ENCODE measurements at places on chromosomes 12 and 14. TPM values are rescaled to one million over a fixed set of nuclear protein-coding genes. Genes with fewer than 3 reads are reported as not detected.

DNA sequence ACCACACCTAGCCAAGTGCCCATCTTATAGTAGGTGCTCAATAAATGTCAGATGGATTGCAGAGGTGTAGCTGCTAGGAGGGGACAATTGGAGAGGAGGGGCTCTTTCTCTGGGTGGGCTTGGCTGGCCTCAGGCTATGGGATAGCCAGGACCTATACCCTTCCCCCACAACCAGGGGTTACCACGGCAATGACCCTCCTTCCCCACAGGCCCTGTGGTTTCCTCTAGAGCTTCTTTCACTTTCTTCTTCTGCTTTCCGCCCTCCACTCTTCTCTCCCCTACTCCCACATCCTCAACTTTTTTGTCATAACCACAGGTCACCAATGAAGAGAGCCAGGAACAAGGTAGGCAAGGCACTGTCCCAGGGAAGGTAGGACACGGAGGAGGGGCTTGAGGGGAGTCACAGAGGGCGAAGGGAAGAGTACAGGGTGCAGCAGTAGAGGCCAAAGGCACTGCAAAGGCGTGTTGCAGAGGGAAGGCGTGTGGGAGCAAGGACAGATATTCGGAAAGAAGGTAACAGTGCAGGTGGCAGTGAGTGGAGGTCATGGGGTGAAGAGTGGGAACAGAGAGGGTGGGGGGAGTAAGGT lies 1.9 kb upstream of the ITGB7 start:
- H3K27me3 ChIP-seq: peaks cover 2% of the 10 kb centered on the region
- H3K36me3 ChIP-seq: no peaks in the 10 kb centered on the region
- H3K27ac ChIP-seq: no peak overlapping the region
- DNase-seq: no peak
- H3K4me1 ChIP-seq: peaks cover 8% of the 10 kb centered on the region

DNA sequence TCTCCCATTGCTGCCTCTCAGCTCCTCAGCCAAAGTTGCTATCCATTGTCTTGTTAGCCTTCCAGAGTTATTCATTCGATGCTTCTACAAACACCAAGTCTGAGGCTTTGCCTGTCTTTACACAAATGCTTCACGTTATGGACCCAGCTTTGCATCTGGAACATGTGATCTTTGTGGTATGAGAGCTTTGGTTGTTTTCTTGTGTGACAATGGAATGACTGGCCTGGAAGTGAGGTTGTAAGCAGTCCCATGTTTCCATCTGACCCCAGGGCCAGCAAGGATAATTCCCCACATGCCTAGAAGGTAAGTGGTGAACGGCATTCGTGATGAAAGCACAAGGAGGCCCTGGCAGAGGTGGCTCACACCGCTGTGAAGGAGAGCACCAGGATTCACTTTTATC lies 866.7 kb upstream of the TMEM132C start:
- H3K27ac ChIP-seq: no peak overlapping the region
- H3K27me3 ChIP-seq: no peaks in the 10 kb centered on the region
- no peak overlapping the region for H3K4me3 ChIP-seq
- no peak for DNase-seq
- no peaks in the 10 kb centered on the region for H3K4me1 ChIP-seq

MANSC4 gene
- total RNA-seq: not detected

DNA sequence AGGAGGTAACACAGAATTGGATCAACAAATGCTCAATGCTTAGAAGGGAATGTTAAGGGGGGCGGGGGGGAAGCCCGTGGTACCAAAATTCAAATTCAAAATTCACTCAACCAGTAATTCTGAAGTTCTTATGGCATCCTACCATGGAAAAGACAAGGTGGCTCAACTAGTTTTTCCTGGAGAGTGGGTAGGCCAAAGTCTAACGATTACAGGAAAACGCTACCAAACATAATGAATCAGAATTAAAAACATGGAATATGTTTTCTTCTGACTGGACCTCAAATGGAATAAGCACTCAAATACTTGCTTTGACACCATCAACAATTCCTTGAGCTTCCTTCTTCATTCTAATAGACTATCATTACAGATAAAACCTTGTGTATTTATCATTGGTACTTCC lies 2.3 kb downstream of the NACA start:
- H3K36me3 ChIP-seq: peaks cover 11% of the 10 kb centered on the region
- DNase-seq: no peak
- H3K4me3 ChIP-seq: peak overlapping the region; percentile 77
- H3K27me3 ChIP-seq: peaks cover 2% of the 10 kb centered on the region
- H3K27ac ChIP-seq: no peak overlapping the region
- peaks cover 41% of the 10 kb centered on the region for H3K4me1 ChIP-seq

DRAM1 gene
- total RNA-seq: 0.83 TPM

- no peak overlapping the region for H3K4me3 ChIP-seq
- H3K4me1 ChIP-seq: no peaks in the 10 kb centered on the region
- no peaks in the 10 kb centered on the region for H3K36me3 ChIP-seq
- no peaks in the 10 kb centered on the region for H3K27me3 ChIP-seq
- no peak for DNase-seq
Observed at GRCh38 chr12:127310548-127310947, 956.4 kb upstream of the TMEM132C start.

CD27 gene
- total RNA-seq: not detected

GRCh38 chr12:18430425-18431048 lies 169.2 kb downstream of the PIK3C2G start:
- peak overlapping the region; percentile 34 for H3K4me3 ChIP-seq
- peaks cover 38% of the 10 kb centered on the region for H3K4me1 ChIP-seq
- DNase-seq: peak; percentile 68
- H3K36me3 ChIP-seq: no peaks in the 10 kb centered on the region

FOXN4 gene
- 0.61 TPM for total RNA-seq

KERA gene
- not detected for total RNA-seq

DNA sequence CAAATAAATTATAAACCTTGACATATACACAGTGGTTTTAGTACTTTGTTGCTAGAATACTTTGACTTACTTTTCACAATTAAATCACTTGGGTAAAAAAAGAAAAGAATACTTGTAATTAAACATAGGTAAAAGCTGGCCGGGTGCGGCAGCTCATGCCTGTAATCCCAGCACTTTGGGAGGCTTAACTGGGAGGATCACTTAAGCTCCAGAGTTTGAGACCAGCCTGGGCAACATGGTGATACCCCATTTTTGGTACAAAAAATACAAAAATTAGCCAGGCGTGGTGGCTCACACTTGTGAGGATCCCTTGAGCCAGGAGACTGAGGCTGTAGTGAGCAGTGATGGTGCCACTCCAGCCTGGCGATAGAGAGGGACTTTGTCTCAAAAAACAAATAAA lies 7.8 kb downstream of the STX2 start:
- no peak overlapping the region for H3K27ac ChIP-seq
- no peak for DNase-seq
- H3K36me3 ChIP-seq: no peaks in the 10 kb centered on the region
- H3K4me1 ChIP-seq: peaks cover 36% of the 10 kb centered on the region
- peaks cover 5% of the 10 kb centered on the region for H3K27me3 ChIP-seq

DNA sequence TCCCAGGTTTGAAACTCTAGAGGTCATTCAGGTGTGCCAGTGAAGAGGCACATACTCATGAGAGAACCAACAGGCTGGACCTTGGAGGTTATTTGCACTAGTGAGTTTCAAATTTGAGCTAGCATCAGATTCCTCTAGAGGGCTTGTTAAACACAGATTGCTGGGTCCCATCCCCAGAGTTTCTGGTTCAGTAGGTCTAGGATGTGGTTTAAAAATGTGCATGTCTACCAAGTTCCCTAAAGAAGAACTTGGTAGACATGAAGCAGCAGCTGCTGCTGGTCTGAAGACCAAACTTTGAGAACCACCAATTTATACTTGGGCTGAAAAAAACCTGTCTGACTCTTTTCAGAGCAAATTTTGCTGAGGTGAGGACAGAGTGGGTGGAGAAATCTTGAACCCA lies 61.7 kb downstream of the SUSD6 start:
- peaks cover 65% of the 10 kb centered on the region for H3K4me1 ChIP-seq
- H3K36me3 ChIP-seq: peaks cover 5% of the 10 kb centered on the region
- H3K4me3 ChIP-seq: no peak overlapping the region

CPM gene
- total RNA-seq: not detected

C12orf54 gene
- total RNA-seq: not detected

- no peak overlapping the region for H3K4me3 ChIP-seq
- H3K27ac ChIP-seq: no peak overlapping the region
Observed at GRCh38 chr14:34646570-34647255, 16.8 kb upstream of the SNX6 start.

DNA sequence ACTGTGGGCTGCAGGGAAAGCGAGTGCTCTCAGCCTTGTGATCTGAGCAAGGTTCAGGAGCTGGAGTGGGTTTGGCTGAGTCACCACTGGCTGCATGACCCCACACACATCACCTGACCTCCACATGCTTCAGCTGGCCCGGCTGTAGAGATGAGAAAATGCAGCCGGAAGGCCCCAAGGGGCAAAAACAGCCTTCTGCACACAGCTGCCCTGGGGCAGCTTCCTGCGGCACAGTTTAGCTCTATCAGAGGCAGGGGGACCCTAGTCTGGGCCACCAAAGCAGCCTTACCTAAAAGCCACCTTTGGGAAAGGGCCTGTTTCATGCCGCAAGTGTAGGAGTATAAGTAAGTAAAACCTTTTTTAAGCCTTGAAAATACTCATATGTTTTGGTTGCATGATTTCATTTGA lies 123.3 kb downstream of the SSPN start:
- peaks cover 23% of the 10 kb centered on the region for H3K36me3 ChIP-seq
- H3K27ac ChIP-seq: peak overlapping the region; percentile 28
- H3K4me3 ChIP-seq: no peak overlapping the region

DNA sequence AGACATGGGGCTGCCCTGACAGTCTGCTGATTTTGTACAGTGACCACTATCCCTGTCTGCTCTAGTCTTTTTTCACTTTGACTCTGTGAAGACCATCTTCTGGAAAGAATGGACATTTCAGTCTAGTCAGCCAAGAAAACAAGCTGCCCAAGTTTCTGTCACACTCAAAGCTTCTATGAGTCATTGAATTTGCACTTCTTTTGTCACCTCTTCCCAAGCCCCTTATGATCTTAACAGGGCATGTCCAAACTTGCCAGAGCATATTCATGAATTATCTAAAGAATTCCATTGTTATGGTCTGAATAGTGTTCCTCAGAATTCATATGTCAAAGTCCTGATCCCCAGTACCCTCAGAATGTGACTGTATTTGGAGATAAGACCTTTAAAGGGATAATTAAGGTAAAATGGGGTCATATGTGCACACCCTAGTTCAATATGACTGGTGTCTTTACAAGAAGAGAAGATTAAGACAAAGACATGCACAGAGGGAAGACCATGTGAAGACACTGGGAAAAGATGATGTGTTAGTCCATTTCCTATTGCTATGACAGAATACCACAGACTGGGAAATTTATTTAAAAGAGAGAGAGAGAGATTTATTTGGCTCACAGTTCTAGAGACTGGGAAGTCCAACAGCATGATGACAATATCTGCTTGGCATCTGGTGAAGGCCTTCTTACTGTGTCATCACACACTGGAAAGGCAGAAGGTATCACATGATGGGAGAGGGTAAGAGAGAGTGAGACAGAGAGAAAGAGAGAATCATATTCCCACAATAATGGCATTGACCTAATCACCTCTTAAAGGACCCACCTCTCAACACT lies 242.6 kb downstream of the BTG1 start:
- no peak overlapping the region for H3K4me3 ChIP-seq
- H3K27me3 ChIP-seq: no peaks in the 10 kb centered on the region
- no peaks in the 10 kb centered on the region for H3K36me3 ChIP-seq
- no peak for DNase-seq
- H3K4me1 ChIP-seq: no peaks in the 10 kb centered on the region
- H3K27ac ChIP-seq: no peak overlapping the region

DNA sequence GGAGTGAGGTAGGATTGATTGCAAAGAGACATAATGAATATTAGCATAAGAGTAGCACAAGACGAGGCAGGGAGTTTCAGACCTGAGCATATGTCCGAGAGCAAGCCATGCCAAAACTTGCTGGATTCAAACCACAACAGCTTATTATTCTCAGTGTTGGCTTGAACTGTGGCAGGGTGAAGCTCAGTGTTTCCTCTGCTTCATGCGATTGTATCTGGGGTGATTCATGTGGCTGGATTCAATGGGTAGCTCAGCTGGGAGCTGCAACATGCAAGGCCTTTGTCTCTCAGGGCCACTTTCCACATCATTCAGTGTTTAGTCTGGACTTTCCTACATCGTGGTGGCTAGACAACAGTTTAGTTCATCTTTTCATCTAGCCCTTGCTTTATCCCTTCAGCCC lies 22.1 kb upstream of the E2F7 start:
- H3K36me3 ChIP-seq: no peaks in the 10 kb centered on the region
- H3K27me3 ChIP-seq: no peaks in the 10 kb centered on the region
- DNase-seq: no peak
- H3K4me1 ChIP-seq: no peaks in the 10 kb centered on the region

GRCh38 chr12:29961231-29961630 lies 177.5 kb upstream of the TMTC1 start:
- no peaks in the 10 kb centered on the region for H3K36me3 ChIP-seq
- peaks cover 9% of the 10 kb centered on the region for H3K4me1 ChIP-seq
- H3K4me3 ChIP-seq: no peak overlapping the region
- no peaks in the 10 kb centered on the region for H3K27me3 ChIP-seq
- DNase-seq: no peak

GRCh38 chr12:27180906-27181505 lies 63.1 kb upstream of the STK38L start:
- H3K36me3 ChIP-seq: no peaks in the 10 kb centered on the region
- no peak overlapping the region for H3K4me3 ChIP-seq
- no peak overlapping the region for H3K27ac ChIP-seq
- no peaks in the 10 kb centered on the region for H3K27me3 ChIP-seq
- H3K4me1 ChIP-seq: peaks cover 6% of the 10 kb centered on the region
- DNase-seq: no peak

DNA sequence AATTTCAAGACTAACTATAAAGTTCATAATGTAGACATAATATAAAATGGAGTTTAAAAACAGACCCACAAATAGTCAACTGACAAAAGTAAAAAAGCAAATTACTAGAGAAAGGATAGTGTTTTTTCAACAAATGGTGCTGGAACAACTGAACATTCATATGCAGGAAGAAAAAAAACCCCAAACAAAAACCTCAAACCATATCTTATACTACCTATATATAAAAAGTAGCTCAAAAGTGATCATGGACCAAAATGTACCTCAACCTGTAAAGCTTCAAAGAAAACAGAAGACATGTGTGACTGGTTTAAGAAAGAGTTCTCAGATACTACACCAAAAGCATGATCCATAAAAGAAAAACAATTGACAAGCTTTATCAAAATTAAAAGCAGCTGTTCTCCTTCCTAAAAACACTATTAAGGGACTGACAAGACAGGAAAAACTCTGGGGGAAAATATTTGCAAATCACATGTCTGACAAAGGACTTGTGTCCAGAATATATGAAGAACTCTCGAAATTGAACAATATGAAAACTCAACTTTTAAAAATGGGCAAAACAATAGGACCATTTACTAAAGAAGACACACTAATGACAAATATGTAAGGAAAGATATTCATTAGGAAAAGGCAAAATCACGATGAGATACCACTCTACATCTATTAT lies 22.7 kb upstream of the ARID4A start:
- no peaks in the 10 kb centered on the region for H3K36me3 ChIP-seq
- H3K27ac ChIP-seq: no peak overlapping the region
- H3K4me1 ChIP-seq: peaks cover 2% of the 10 kb centered on the region
- H3K4me3 ChIP-seq: no peak overlapping the region

- no peaks in the 10 kb centered on the region for H3K27me3 ChIP-seq
- no peak for DNase-seq
- H3K4me1 ChIP-seq: peaks cover 2% of the 10 kb centered on the region
- H3K4me3 ChIP-seq: no peak overlapping the region
- no peaks in the 10 kb centered on the region for H3K36me3 ChIP-seq
Observed at GRCh38 chr14:71187633-71188356, 280.5 kb downstream of the PCNX1 start.

- no peak for DNase-seq
- H3K4me1 ChIP-seq: no peaks in the 10 kb centered on the region
- no peaks in the 10 kb centered on the region for H3K36me3 ChIP-seq
- no peaks in the 10 kb centered on the region for H3K27me3 ChIP-seq
- H3K27ac ChIP-seq: no peak overlapping the region
Observed at GRCh38 chr12:78035901-78036606, 205.4 kb downstream of the NAV3 start.

OR8S1 gene
- not detected for total RNA-seq
